Stimulated activated CD8-positive, alpha-beta memory T cell treated with anti-CD3 and anti-CD28 coated beads, Interleukin-15, amount 100 ng/mL, for 4 hours (primary cell): ENCODE measurements at places on chromosomes 7 and 10.

GRCh38 chr10:132056663-132057062 lies 9.1 kb upstream of the JAKMIP3 start:
- no peak for DNase-seq

- DNase-seq, result no peak
Observed at GRCh38 chr7:111678986-111679385, 116.7 kb upstream of the IMMP2L start.

GRCh38 chr10:7667262-7668141 lies 736 bp upstream of the ITIH5 start:
- no peak for DNase-seq

- no peak for DNase-seq
Observed at GRCh38 chr7:116398672-116399071, 100.9 kb upstream of the CAV2 start.

GRCh38 chr7:155324012-155324917 lies 26.6 kb downstream of the INSIG1 start:
- DNase-seq, result no peak

DNA sequence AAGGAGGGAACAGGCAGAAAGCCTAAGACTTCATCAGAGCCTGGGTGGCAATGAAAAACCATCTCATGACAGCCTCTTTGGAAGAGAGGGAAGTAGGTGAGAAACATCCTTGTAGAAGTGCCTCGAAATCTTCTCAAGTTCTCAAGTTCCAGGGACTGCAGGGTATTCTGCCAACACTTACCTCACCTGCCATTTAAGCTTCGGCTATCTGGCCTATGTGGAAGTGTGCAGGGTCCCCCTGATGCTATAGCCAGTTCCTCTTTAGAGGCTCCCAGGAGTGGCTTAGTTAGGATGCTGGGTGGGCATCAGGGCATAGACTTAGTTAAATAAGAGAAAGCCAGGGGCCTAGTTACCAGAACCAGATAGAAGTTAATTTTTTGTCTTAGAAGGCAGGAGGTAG lies 27.0 kb downstream of the ABCC2 start:
- no peak for DNase-seq
